Urothelium cell line (cell line): ENCODE measurements at places on chromosomes 2 and 18.
A peak's percentile ranks its signal among the peaks of the same experiment; 100 is the strongest.

DNA sequence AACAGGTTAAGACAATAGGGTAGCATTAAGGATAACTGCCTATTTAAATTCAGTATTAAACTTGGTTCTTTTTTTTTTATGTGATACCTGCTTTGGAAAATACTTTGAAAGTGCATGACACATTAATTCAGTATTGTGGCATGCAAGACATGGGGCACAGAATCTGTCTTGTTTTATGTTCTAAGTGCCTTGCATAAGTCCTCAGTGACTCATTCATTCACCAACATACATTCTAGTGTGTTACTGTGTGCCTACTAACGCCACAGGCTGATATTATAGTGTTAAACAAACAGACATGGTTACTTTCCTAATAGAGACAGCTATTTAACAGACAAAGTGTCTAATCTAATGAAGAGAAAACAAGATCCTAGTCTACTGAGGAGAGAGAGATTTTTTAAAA lies 91.7 kb downstream of the GCA start:
- peak; percentile 25 for DNase-seq

DNA sequence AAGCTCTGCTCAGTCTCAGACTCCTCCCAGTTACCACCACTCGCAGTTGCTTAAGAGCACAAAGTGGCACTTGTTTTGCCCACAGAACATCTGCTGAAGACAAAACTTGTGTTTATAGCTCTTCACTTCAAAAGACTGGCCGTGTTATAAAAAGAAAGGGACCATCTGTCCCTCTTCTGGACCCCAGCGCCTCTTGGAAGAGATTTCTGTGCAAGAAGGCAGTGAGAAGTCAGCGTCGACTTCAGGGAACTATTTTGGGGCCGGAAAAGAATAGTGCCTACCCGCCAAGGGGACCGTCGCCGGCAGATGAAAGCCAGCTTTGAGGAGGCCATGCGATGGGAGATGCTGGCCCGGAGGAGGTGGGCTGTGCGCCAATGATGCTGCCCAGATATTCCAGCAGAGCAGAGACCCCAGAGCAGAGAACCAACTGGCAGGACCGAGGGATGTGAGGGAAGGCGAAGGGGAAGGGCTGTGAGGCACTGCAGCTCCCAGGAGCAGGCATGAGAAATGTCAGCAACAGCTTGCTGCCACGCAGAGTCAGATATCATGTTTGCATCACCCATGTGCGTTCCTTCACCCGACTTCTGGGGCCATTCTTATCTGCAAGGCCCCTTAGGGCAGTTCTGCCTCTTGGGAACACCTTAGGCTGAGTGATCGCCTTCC lies 270.9 kb downstream of the ATAD2B start:
- no peak for DNase-seq

- no peak for DNase-seq
Observed at GRCh38 chr2:129872446-129872845, 107.0 kb upstream of the RAB6C start.

- DNase-seq, result peak; percentile 41
Observed at GRCh38 chr18:11767935-11768334, 78.9 kb downstream of the GNAL start.

DNA sequence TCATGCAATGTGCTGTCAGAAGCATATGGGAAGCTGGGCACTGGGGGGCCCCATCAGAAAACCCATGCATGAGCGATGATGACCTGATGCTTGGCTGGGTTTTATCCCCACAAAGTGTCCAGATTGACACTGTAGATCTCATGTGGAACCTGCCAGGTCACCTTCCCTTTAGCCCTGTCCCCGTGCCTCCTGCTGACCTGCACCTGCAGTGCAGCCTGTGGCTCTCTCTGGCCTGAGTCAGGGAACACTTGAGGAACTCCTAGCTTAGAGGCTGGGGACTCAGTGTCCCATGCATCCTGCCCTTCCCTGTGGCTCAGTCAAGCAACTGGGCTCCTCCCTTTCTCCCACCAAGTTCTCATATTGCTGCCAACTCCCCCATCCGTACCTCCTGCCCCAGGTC lies 57.7 kb downstream of the PDCL3 start:
- no peak for DNase-seq

DNA sequence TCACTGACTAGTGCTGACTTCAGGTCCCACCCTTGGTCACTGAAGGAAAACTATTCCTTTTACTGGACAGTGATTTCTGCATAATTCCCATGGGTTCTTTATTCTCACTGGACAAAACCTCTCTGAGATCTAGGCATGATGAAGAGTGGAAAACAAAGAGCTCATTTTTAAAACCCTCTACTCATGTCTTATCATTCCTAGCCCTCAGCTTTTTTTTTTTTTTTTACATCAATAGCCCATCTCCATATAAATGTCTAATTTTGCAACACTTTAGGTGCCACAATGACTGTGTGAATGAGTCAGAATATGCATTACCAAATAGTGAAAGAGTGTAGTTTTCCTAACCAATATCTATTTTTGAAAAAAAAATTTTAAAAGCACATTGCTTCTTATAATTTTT lies 74.8 kb downstream of the TCF4 start:
- DNase-seq, result no peak

DNA sequence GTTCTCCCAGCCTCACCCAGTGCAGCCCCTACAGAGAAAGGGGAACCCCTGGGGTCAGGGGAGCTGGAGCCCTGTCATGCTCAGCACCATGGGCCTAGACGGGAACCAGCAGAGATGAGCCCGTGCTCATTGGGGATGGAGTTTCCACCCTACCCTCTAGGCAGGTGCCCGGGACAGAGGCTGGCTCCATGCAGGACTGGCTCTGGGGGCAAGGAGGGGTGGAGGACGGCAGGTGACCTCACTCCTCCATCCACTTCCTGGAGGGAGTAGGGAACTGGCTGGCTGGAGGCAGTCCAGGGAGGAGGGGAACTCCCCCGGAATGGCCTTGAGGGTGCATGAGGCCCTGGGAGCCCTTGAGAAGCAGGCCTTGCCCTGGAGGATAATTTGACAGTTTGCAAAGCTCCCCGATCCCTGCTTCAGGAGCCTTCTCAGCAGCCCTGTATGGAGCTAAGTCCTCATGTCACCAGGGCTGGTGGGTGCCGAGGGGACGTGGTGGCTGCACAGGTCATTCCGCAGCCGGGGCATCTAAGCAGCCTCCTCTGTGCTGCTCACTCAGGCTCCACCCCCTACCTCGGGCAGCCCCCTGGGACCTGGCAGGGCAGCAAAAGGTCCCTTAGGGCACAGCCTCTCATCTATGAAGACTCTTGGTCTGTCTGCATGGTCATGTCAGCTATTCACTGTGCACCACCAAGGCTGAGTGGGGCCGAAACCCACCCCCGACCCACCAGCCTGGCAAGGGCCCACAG lies 2.1 kb downstream of the NEURL3 start:
- no peak for DNase-seq

GRCh38 chr2:27717070-27717795 lies 53.5 kb downstream of the SLC4A1AP start:
- DNase-seq, result no peak

DNA sequence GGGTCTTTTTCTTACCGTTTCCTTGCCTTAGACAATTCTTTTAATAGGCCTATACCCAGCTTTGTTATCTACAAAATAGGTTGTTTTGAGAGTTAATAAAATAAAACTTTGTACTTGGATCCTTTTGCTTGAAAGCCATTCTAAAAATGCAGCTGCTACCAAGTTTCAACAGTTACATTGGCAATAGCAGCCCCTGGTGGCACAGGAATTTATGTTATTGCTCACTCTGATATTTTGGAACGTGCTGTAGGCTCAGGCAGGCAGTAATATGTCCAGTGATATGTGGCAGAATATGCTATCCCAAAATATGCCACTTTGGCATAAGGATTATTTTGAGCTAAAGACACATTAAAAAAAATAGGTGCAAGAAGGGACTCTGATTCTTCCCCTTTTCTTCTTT lies 6.7 kb upstream of the COMMD1 start:
- peak; percentile 36 for DNase-seq

- DNase-seq, result no peak
Observed at GRCh38 chr18:286515-287310, 18.9 kb upstream of the THOC1 start.

- no peak for DNase-seq
Observed at GRCh38 chr2:13128139-13128538, 411.4 kb downstream of the TRIB2 start.

DNA sequence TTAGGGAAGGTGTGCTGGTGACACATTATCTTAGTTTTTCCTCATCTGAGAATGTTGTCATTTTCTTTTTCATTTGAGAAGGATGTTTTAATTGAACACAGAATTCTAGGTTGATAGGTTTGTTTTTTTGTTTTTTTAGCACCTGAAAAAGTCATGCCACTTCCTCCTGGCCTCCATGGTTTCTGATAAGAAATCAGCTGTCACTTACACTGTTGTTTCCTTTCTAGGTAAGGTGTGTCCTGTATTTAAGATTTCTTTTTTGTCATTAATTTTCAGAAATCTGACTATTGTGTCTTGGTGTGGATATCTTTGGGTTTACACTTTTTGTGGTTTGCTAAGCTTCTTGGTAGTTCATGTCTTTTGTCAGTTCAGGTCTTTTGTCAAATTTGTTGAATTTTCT lies 99.3 kb downstream of the ROCK1 start:
- DNase-seq, result no peak

- no peak for DNase-seq
Observed at GRCh38 chr2:46663614-46664013, 184.2 kb downstream of the TMEM247 start.

- DNase-seq, result no peak
Observed at GRCh38 chr2:12828980-12829379, 112.2 kb downstream of the TRIB2 start.

- DNase-seq, result no peak
Observed at GRCh38 chr2:168192839-168193616, 54.4 kb downstream of the STK39 start.

GRCh38 chr18:8623549-8624106 lies 14.4 kb downstream of the RAB12 start:
- DNase-seq, result no peak

DNA sequence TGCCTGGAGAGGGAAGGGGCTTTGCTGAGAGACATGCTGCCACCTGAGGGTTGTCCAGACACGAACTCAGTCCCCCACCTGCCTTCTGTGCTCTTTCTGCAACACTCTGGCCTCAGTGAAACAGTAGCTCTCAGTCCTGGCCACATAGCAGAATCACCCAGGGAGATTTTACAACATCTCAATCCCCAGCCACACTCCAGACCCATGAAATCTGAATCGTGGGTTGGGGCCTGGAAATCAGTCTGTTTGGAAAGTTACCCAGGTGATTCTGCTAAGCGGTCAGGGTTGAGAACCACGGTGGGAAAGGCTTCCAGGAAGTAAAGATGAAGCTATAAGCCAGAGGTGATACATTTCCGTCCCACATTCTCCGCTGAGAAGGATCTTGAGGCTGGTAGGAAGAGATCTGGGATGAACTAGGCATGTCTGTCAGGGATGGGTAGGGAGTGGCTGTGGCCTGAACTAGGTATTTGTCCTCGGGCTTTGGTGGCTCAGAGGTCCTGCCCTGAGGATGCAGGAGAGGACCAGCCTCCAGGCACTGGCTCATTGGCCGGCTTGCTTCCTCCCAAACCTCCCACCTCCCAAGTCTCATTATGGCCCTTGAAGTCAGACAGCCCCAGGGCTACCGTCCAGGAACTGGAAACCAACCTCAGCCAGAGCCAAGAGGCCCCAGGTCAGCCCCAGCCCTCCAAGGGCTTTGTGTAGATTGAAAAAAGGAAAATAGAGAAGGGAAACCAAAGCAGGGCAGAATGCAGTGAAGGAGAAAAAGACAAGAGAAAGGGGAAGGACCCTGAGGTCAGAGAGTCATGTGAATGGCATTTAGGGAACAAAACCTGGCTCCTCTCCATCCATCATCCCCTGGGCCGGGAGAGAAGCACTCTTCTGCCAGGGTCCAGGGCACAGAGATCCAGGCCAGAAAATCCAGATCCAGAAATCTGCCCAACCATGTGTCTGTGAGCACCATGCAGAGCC lies 119.6 kb downstream of the ZFP36L2 start:
- DNase-seq, result no peak

- DNase-seq, result no peak
Observed at GRCh38 chr2:228630786-228631185, 449.3 kb upstream of the SPHKAP start.

- DNase-seq, result no peak
Observed at GRCh38 chr2:238182362-238182761, 21.1 kb downstream of the ILKAP start.

DNA sequence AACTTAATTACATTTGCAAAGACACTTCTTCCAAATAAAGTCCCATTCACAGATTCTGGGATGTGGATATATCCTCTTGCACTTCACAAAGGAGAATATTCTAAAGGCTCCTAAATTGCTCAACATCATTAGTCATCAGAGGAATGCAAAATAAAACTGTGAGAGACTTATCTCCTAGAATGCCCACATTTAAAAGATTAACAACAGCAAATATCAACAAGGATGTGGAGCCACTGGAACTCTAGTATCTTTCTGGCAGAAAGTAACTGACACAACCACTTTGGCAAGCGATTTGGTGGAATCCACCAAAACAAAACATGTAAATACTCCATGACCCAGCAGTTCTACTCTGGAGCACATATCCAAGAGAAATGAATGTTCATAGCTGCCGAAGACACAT lies 4.6 kb downstream of the NEU2 start:
- DNase-seq, result no peak

- no peak for DNase-seq
Observed at GRCh38 chr18:25329783-25330182, 22.2 kb downstream of the ZNF521 start.

DNA sequence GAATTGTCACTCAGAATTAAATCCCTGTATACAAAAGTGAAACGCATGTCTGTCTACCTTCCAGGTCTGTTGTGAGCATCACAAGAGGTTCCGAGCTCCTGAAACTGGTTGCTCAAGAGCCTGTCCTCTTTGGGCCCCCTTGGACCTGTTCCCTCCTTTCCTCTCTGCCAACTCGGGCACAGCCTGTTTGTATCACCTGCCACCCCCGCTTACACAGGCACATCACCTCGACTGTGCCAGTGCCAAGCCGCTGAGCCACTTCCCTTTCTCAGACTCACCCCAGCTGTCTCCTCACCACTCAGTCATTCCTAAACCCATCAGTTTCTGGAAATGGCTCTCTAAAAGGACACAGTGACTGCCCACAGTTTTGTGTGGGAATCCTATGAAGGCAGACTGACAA lies 3.1 kb downstream of the EFR3B start:
- no peak for DNase-seq

DNA sequence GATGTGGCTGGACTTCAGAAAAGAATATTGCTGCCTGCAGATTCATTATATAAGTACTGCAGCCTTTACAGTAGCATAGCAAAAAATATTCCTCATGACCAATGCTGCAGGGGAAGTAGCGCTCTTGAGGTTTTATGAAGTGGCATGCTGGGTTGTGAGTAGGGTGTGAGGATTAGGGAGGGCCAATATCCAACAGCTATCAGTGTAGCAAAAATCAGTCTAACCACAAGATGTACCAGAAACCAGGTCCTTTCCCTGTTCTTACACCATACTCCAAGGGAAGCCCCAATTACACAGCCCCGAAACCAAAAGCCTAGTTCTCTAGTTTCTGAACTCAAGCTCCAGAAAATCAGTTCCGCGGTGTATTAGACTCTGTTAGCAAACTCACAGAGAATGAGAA lies 1082.2 kb upstream of the DDX18 start:
- no peak for DNase-seq

- no peak for DNase-seq
Observed at GRCh38 chr2:106638043-106638442, 150.9 kb downstream of the CD8B2 start.
